Renal cortex interstitium (tissue), 15 donors: ENCODE measurements at places on chromosomes 3 and 15. TPM values are rescaled to one million over a fixed set of nuclear protein-coding genes. Genes with fewer than 3 reads are reported as not detected.

DNA sequence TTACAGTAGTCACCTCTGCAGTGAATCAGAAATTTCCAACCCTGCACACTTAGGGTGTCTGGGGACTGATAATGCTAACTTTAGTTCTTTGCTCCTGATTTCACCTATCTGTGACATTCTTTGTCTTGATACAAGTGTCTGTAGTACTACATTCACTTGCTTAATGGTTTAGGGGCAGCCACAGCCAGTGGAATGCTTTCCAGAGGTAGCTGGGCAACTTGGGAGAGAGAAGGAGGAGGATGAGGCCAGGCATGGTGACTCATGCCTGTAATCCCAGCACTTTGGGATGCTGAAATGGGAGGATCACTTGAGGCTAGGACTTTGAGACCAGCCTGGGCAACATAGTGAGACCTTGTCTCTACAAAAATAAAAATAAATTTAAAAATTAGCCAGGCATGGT lies 8.5 kb downstream of the BAHD1 start:
- DNase-seq, result no peak

The OXTR gene
- 1.5 TPM for polyA plus RNA-seq

- DNase-seq, result no peak
Measured at GRCh38 chr15:41860049-41860828, 21.6 kb downstream of the PLA2G4B start.

The PLXNA1 gene
- 28.7 TPM for polyA plus RNA-seq

The OSTN gene
- 7.3 TPM for polyA plus RNA-seq
